Keratinocyte (primary cell): ENCODE measurements at places on chromosomes 12 and 14.

DNA sequence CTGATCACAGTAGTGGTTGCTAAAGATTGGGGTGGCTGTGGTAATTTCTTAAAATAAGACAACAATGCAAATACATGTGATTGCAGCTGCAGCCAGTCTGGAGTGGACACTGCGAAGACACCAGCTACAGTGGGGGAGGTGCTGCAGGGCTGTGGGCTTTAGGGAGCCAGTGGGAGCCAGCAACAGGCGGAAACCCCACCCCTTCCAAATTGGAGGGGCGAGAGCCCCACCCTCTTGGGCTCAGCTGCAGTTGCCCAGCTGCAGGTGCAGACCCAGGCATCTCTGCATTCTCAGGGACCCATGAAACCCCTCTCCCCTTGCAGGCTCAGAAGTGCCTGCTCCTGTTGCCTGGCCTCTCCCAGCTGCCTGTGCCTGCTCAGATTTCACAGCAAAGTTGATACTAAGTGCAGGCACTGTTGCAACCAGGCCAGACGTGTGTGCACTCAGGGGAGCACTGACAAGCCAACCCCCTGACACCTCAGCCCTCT, 104.8 kb downstream of the MYF5 start:
- no peak overlapping the region for H3K27ac ChIP-seq
- H3K36me3 ChIP-seq = no peaks in the 10 kb centered on the region
- no peaks in the 10 kb centered on the region for H3K27me3 ChIP-seq
- DNase-seq = no peak
- H3K4me1 ChIP-seq = no peaks in the 10 kb centered on the region
- no peak overlapping the region for H3K4me3 ChIP-seq

DNA sequence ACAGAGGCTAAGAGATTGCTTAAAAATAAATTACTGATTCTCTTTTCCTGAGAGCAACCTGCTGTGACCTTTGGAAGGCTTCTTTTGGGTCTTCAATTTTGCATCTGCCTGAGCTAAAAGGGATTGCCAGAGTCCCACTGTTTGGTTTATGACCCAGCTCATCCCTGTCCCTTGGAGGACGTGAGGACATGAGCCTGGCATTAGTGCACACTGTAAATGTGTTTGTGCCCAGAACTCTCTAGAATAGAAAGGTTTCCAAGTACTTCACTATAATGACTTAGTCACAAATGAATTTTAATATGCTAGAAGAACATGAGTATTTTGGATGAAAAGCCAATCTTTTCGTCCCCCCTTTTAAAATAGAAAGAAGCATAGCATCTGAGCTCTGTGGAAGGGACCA, 47.1 kb upstream of the CDKN3 start:
- H3K36me3 ChIP-seq = no peaks in the 10 kb centered on the region
- no peak overlapping the region for H3K27ac ChIP-seq
- no peak overlapping the region for H3K4me3 ChIP-seq
- H3K4me1 ChIP-seq = no peaks in the 10 kb centered on the region
- DNase-seq = no peak
- H3K27me3 ChIP-seq = no peaks in the 10 kb centered on the region

DNA sequence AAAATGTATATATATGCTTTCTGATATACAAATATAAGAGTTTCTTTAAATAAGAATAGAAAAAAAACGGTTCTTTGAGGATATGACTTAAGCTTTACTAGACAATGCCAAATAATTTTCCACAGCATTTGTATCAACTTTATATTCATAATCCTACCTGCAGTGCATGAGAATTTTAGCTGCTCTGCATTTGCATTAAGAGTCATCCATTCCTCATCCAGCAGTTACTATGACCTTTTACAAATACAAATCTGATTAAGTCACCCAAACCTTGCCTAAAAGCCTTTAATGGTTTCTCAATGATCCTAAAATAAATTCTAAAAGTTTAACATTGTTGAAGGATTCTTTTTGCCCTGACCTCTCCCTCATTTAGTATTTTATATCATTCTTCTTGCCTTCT, 116.5 kb downstream of the MGAT4C start:
- no peaks in the 10 kb centered on the region for H3K27me3 ChIP-seq
- peaks cover 11% of the 10 kb centered on the region for H3K4me1 ChIP-seq
- no peak for DNase-seq
- H3K27ac ChIP-seq = no peak overlapping the region
- H3K36me3 ChIP-seq = no peaks in the 10 kb centered on the region
- H3K4me3 ChIP-seq = no peak overlapping the region

- peak overlapping the region; percentile 13 for H3K27ac ChIP-seq
- no peaks in the 10 kb centered on the region for H3K36me3 ChIP-seq
- H3K4me1 ChIP-seq = peaks cover 12% of the 10 kb centered on the region
- no peaks in the 10 kb centered on the region for H3K27me3 ChIP-seq
- no peak overlapping the region for H3K4me3 ChIP-seq
These were observed 672.4 kb upstream of the FLRT2 start for GRCh38 chr14:84857571-84857970.

DNA sequence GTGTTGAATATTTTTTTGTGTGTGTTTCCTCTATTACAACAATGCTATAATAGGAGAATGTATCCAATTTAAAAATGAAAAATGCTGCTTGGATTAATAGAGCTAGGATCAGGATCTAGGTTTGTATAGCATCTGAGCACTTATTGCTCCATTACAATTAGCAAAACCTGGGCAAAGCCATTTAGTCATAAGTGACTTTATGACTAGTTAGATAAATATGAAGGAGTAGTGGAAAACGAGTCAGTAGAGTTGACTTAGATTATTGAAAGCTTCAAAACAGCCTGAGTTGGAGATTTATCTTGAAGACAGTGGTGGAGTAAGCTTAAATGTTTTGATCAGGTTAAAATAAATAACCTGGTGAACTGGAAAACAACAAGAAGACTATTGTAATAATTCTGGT, 2.8 kb downstream of the MED21 start:
- peaks cover 21% of the 10 kb centered on the region for H3K4me1 ChIP-seq
- H3K27ac ChIP-seq = no peak overlapping the region
- H3K4me3 ChIP-seq = no peak overlapping the region
- peaks cover 13% of the 10 kb centered on the region for H3K36me3 ChIP-seq
